Glutamatergic neuron (in vitro differentiated cells): ENCODE measurements at places on chromosomes 16 and 17.
A peak's percentile ranks its signal among the peaks of the same experiment; 100 is the strongest.

DNA sequence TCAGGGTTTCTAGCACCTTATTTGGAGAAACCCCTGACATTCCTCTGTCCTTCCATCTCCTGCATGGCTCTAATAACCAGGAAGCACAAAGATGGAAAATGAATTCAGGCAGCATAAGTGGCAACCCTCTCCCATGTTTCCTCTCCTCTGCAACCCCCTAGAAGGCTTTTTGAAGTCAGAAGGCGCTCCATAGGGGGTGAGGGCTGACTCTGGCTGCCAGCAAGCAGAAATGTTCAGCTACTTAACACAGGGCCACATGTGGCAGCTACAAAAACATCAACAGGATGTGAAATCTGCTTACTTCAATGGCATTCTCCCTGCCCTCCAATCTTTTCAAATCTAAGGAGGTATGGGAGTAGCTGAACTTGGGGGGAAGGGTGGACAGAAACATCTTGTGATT is 55.2 kb upstream of the IRX5 start:
- DNase-seq: no peak

DNA sequence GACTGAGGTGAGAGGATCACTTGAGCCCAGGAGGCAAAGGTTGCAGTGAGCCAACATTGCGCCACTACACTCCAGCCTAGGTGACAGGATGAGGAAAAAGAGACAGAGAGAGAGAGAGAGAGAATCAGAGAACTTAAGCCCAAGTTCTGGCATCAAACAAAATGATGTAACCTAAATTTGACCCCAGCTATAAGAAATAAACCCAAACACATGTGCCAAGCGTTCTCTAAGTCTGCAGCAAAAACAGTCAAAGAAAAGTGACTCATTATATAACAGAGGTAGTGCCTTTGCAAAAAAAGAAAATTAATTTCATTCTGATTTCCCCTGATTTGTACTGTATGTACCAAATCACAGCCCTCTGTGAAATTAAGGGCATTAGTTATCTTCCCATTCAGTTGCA is 89.5 kb downstream of the CDH11 start:
- no peak for DNase-seq

DNA sequence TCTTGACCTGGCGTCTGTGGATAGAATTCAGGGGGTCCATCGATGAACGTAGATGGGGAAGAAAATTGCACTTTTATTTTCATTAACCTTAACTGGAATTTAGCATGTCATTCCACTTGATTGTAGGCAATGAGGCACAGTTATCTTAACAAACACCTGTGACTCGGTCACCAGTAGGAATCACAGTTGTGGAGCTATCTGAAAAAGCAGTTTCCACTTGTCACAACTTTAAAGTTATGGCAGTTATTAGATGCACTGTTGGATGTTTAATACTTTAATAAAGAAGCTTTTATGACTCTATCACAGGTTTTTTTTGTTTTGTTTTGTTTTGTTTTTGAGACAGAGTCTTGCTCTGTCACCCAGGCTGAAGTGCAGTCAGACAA is 83.7 kb upstream of the LGALS9 start:
- no peak for DNase-seq

DNA sequence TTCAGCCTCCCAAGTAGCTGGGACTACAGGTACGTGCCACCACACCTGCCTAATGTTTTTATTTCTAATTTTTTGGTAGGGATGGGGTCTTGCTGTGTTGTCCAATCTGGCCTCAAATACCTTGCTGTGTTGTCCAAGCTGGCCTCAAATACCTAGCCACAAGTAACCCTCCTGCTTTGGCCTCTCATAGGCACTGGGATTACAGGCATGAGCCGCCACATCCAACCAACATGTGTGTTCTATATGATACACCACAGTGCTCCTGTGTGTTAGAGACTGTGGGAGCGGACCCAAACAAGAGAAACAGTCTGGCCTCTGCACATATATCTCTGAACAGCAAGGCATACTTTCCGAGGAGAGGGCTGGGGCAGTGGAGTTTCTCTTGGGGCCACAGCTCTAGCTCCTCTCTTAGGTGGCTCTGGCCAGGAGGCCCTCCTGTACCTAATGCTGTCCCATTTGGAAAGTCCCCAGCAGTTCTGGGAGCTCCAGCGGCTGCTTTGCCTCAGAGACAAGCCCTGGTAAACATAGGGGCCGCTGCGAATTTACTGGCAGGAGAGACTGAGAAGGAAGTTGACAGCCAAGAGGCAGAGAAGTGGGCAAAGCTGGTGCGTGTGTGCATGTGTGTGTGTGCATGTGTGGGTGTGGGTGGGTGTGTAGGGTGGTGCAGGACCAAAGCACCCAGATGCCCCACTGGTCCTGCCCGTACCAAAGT is 95.0 kb downstream of the RAB11FIP4 start:
- no peak for DNase-seq

DNA sequence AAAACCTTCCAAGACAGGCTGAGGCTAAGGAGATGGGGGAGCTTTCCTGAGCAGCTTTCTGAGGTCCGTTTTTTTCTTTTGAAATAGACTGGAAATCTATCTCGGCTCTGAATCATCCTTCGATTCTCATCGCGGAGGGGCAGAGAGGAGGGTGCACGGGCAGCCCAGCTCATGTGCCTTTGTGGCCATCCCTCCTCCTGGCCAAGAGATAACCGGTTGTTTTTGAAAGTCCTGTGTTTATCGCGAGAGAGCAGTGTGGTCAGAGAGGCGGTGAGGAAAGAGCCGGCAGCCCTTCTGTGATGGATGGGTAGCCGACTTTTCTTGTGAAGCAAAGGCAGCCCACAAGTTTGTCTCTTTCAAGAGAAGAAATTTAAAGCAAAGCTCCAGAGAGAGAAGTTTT is 191.6 kb downstream of the CCDC182 start:
- no peak for DNase-seq

DNA sequence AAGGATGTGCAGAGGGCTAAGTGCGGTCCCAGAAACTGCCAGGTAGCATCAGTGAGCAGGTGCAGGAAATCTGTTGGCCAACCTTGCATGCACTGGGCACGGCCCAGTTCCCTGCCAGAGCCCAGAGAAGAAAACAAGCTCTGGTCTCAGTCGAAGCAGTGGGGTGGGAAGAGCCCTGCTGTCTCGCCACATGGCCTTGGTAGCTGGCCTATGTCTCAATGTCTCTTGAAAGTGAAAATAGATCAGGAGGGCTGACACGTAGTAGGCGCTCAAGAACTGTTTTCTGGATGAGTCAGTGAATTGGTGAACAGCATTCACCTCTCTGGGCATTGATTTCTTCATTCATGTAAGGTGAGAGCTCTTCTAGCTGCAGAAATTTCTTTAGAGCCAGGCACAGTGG is 90.4 kb downstream of the MARF1 start:
- no peak for DNase-seq

DNA sequence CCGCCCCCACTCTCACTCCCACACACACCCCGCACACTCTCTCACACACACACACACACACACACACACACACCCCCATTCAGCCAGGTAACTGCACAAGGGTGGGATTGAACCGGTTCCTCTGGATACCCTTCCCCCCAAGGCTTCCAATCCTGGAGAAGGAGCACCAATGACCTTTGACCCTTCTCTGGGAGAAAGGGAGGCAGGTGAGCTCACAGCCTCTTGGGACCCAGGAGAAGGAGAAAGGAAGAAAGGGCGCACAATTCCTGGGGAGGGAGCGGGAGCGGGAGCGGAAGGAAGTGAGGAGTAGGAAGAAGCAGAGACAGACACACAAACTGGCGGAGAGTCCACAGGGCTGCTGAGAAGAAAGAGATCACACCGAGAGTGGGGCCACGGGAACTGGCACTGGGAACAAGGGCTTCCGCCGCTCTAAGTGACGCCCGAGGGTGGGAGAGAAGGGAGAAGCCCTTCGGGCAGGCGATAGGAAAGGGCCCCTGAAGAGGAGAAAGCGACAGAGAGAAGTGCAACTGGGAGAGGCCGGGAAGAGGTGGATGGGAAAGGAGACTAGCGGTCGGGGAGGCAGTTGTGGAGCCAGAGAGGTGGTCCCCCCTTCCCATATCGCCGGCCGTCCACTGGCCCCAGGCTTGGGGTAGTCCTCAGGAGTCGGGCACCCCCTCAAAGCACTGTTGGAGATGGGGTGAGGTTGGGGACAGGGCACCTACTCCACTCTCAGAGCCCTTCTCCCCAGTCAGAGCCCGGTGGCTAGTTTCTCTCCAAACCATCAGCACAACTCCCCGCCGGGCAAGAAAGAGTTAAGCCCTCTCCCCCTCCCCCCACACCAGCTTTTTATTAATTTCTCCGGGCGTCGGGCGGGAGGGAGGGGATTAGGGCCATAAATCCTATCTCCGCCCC is 1.3 kb downstream of the SAMD14 start:
- peak; percentile 77 for DNase-seq

DNA sequence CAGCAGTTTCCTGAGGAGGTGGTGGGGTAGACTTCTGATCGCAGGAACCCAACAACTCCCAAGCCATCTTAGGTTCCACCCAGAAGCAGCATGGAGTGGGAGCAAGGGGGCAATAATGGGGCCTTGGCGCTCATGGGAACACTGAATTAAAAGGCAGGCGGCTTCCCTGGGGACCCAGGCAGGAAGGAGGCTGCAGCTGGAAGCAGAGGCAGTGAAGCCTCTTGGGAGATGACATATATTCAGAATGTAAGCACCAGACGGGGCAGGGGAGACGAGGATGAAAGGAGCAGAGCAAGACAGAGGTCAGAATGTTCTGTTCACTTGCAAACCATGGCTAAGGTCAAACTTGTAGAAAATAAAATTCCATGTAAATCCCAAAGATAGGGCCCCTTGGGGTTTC is 2.9 kb downstream of the HIGD1B start:
- peak; percentile 35 for DNase-seq

DNA sequence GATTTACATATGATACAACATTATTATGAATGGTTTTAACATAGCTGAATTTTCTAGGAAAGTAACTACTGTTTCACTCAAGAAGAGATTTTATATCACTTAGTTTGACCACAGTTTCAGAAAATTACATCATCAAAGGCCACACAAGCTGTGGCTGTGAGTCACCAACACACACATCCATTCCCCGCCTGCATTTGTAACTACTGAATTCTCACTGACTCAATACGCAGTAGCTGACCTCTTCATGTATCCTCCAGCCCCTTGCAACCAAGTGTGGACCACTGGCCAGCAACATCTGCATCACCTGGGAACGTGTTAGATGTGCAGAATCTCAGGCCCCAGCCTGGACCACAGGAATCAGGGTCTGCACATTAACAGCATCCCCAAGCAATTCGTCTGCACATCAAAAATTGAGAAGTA is 197.6 kb downstream of the XYLT1 start:
- DNase-seq: no peak

DNA sequence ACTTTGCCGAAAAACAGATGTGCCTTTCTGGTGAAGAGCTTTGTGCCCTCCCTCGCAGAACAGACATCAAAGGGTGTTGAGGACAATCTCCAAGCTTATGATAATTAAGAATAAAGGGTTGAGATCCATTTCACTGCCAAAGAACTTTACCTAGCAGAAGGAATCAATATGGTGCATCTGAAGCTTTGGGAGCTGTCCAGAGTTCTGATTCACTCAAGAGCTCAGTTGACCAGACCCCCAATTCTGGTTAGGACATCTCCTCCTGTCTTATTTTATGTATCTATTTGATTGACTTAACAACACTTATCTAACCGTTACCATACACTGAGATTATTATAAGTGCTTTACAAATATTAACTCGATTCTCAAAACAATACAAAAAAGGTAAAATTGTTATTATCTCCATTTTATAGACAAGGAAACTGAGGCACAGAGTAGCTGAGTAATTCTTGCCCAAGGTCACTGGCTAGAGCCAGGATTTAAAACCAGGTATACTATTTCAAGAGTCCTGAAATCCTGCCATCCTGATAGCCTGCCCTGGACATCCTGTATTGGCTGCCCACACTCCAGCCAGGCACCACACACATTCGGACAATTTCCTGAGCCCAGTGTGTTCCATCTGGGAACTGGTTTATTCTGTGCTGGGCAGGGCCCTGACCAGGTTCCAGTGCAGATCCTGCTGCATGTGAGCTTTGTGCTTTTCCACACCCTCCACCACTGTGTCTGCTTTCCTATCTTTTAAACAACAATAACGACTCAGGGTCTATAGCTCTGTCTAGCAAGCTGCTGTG is 29.8 kb downstream of the PITPNM3 start:
- DNase-seq: no peak

GRCh38 chr16:87328846-87329245 is 11.7 kb upstream of the C16orf95 start:
- peak; percentile 7 for DNase-seq

GRCh38 chr16:14378131-14378551 is 251.9 kb downstream of the PARN start:
- DNase-seq: no peak

DNA sequence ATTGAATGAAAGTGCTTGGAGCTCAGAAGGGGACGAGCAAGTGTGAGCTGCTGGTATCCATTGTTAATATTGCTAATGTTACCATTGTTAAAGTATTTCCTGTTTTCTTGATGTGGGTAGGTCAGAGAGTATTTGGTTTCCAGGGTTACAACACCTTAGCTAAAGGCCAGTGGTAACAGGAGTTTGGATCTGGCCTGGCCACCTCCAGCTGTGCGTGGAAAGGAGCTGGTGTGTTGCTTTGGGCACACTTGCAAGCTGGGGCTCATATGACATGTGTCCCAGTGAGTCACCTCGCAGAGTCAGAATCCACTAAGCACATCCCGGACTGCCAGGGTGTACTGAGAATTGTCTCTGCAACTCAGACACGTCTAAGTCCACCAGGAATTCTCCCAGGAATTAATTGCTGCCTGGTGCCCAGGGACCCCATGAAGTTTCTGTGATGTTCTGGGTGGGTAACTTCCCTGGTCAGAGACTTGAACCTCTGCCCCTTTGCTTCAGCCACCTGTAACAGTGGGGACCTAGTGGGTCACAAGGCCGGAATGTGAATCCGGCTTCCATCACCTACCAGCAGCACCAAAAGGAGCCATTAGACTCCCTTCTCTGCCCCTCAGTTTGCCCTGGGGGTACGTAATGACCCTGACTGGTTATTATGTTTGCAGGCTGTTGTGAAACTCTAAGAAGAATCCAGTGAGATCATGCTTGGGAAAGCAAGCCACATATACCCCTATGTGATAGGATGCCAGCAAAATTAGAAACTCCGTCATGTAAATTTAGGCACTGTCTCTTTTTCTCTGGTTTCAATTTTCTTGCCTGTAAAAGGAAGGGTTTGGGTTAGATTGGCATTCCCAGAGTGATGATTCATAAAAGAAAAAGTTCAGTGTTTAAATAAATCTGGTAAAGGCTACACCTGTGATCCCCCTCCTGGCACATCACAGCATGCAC is 12.8 kb downstream of the SLC6A2 start:
- no peak for DNase-seq

DNA sequence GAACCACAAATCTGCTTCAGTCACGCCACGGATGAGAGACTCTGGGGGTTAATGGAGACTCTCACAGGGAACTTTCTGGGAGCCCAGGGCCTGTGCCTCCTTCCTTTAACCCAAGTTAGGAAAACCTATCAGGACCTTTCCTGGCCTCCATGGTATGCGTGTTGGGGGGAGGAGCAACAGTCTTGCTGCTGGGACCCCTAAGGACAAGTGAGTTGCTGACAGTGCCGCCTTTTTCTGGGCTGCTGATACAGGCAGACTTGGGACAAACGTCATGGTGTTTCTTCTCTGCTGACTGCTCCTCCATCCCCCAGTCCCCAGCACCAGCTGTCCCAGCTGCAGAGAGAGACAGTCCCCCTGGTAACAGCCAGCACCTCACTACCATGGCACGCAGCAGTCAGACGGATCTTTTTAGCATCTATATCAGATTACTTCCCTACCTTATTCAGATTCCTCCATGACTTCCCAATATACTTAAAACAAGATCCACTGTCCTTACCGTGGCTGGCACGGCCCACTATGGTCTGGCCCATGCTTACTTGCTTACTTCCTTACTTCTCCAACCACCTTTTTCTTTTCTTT is 6.5 kb downstream of the DPEP2NB start:
- DNase-seq: no peak

- peak; percentile 59 for DNase-seq
Measured at GRCh38 chr16:67649494-67649931, 4.6 kb downstream of the CARMIL2 start.
